ENCODE measurements at places on chromosomes 2 and 18. TPM values are rescaled to one million over a fixed set of nuclear protein-coding genes. Genes with fewer than 3 reads are reported as not detected.

The MZT2B gene
- total RNA-seq: 111 TPM

The WNT6 gene
- 0.39 TPM for total RNA-seq

The REG3G gene
- total RNA-seq: not detected

The ALK gene
- total RNA-seq: 0.37 TPM

The EIPR1 gene
- total RNA-seq: 61.2 TPM

The SATB2 gene
- total RNA-seq: 7.8 TPM

The DPP4 gene
- total RNA-seq: 17.5 TPM

The SESTD1 gene
- total RNA-seq: 7.1 TPM

GRCh38 chr18:76353500-76353899 is 141.5 kb downstream of the ZNF516 start:
- DNase-seq: no peak

- no peak for DNase-seq
Observed at GRCh38 chr2:46787364-46787763, 128.2 kb downstream of the MCFD2 start.

DNA sequence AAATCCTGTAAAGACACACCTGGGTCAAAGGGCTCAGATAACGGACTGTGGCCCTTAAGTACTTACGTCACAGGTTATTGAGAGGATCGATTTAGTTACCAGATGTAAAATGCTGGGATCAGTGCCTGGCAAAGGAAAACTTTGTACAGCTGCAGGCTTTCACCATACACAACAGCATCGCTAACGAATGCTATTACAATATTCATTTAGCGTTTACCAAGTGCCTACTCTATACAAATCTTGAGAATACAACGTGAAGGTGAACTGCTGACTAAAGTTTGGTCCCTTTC is 619 bp upstream of the MSH6 start:
- no peak for DNase-seq

DNA sequence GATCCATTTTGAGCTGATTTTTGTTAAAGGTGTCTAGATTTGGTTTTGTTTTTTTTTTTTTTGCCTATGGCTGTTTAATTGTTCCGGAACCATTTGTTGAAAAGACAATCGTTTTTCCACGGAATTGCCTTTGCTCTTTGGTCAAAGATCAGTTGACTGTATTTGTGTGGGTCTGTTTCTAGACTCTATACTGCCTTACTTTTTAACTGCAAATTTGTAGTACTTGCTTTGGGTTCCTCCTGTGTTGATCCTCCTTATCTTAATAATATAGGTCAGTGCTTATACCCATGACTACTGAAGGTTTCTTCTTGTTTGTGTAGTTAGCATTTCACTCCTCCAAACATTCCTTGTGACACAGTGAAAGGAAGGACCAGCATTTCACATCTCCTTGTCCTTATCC is 30.4 kb downstream of the CERS6 start:
- DNase-seq: no peak

DNA sequence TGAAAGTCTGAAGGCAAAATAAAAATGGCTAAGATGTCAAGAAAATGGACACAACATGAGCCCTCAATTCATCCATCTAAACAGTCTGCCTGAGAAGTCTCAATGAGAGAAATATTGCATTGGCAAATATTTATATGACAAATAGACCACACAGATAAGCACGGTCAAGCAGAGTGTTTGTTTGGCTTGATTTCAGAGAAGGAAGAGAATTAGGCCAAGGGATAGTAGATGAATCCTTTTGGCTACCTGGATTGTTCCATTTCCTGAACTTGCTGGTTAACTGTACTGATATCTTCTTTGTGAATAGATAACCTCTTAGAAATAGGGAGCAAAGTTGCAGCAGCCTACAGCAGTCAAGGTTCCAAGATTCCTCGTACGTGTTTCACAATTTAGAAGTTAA is 129.6 kb downstream of the RBMS1 start:
- DNase-seq: no peak

DNA sequence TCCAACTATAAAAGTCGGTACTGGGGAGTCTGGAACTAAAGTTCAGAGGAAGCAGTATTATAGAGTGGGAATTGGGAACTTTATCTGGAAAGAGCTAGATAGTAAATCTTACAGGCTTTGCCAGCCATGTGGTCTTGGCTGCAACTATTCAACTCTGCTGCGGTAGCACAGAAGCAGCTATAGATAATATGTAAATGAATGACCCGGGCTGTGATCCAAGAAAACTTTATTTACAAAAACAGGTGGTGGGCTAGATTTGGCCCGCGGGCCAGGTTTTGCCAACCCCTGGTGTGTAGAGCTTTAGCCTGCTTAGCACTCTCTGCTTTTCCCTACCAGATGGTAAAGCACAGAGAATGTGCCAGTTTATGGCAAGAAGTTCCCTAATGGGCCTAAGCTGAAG is 70.8 kb downstream of the TNP1 start:
- DNase-seq: no peak

GRCh38 chr2:239382384-239382880 is 18.4 kb downstream of the HDAC4 start:
- DNase-seq: no peak

- DNase-seq: peak; percentile 24
Observed at GRCh38 chr18:9348766-9349165, 14.2 kb downstream of the TWSG1 start.

All from M059J (cell line).